ENCODE measurements at places on chromosomes 16 and 17.

DNA sequence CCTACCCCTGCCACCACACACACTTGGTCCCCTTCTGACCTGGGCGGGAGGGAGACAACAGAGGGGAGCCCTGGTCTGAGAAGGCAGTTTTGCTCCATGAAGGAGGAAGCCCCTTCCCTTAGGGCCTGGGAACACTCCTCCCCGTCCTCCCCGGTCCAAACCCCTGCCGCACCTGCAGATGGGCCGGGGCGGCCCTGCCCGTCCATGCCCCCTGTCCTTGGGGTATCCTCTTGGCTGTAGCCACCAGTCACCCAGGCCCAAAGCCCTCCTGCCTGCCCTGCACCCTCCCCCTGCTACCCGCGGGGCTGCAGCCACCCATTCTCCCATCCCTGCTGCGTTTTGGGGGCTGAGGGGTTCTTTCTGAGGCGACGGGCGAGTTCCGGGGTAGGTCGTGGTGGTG lies 33.9 kb downstream of the GSE1 start:
- no peak for DNase-seq

GRCh38 chr16:87165885-87166284 lies 151.3 kb downstream of the C16orf95 start:
- no peak for DNase-seq

GRCh38 chr16:46916980-46917379 lies 32.8 kb downstream of the GPT2 start:
- no peak for DNase-seq

DNA sequence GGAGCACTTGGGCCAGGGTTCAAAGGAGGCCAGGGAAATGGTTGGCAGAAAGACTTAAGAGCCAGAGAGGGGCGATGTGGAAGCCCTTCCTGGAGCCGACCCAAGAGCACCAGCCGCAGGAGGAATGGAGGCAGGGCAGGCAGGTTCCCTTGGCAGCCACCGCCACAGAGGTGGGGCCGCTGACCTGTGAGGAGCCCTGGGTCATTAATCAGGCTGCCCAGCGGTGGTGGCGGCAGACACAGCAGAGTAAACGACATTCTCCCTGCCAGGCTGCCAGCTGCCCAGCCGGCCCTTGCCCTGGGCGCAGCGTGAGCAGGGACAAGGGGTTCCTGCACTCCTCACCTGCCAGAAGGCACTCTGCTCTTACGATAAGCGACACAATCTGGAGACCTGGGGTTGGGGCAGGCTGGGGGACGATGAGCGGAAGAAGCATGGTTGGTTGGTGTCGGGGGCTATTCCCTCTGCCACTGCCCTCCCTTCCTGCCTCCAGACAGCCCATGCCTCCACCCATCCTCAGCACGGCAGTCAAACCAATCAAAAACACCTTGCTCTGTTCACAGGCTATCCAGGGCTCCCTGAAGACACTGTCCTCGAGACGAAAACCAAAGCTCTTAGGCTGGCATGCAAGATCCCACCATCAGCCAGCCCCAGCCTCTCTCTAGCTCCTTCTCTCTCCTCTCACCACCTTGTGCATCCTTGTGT lies 40.9 kb downstream of the PLXDC1 start:
- no peak for DNase-seq

DNA sequence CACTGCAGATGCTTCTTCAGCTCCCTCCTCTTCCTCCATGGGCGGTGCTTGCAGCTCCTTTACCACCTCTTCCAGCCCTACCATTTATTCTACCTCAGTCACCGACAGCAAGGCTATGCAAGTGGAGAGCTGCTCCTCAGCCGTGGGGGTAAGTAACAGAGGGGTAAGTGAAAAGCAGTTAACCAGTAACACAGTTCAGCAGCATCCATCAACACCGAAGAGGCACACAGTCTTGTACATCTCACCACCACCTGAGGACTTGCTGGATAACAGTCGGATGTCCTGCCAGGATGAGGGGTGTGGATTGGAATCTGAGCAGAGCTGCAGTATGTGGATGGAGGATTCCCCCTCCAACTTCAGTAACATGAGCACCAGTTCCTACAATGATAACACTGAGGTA lies 79.3 kb downstream of the NQO1 start:
- DNase-seq, result no peak
